ENCODE measurements at places on chromosomes 2 and 18.

- peak; percentile 55 for DNase-seq
These were observed 26.9 kb downstream of the LOXHD1 start for GRCh38 chr18:46630160-46630559.

- no peak for DNase-seq
These were observed 21.8 kb downstream of the PDE1A start for GRCh38 chr2:182404975-182405561.

GRCh38 chr2:5479265-5479928, 212.8 kb upstream of the SOX11 start:
- DNase-seq = no peak

GRCh38 chr2:72205504-72205881, 57.8 kb upstream of the CYP26B1 start:
- no peak for DNase-seq

GRCh38 chr18:62372156-62372555, 47.0 kb downstream of the TNFRSF11A start:
- DNase-seq = no peak

Measured in OCI-M1 (cell line).